ENCODE measurements at places on chromosomes 4 and X.

- DNase-seq: no peak
Observed at GRCh38 chr4:106569146-106570031, 200.8 kb upstream of the GIMD1 start.

DNA sequence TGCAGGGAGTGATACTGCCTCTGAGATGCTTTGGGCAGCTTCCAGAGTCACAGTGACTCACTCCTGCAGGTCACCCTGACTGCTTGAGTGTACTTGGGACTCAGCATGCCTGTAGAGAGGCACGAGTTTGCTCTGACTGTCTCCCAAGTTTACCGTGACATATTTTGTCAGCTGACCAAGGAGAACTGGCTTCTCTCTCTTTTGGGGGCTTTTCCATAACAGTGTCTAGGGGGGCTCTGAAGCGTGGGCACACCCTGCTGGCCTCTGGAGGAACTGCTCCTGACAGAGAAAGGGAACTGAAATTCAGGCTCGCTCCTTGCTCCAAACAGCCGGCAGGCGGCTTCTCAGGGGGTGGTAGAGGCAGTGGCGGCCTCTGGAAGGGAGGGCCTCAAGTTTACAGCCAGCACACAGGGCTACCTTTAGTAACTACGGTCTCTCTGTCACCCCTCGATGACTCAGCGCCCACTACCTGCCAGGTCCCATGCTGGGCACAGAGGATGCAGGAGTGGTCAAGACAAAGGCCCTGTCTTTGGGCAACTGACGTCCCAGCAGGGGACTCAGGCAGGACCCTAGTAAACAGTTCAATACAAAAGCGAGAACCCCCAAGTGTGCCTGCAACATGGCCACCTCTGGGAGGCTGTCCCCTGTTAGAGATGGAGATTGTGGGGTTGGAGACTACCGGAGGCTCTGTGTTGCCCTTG, 17.8 kb downstream of the ZNF185 start:
- peak; percentile 67 for DNase-seq

DNA sequence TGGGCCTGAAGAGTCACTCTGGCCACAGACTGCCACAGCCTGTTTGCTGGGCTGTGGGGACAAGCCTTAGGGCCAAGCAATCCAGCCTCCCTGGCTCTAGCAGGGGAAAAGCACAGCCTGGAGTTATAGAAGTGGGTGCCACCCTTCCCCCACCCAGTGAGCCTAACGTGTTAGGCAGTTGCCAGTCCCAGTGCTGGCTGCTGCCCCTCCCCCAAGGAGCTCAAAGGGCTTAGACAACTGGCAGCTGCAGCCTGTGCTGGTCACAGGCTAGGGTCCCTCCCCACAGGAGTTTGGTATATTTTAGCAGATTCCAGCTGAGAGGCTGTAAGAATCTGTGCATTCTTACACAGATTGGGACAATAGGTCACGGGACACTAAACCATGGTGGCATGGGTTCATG, 370.3 kb upstream of the FGF16 start:
- DNase-seq: no peak

- no peak for DNase-seq
Observed at GRCh38 chrX:27915617-27916016, 65.6 kb downstream of the DCAF8L1 start.

DNA sequence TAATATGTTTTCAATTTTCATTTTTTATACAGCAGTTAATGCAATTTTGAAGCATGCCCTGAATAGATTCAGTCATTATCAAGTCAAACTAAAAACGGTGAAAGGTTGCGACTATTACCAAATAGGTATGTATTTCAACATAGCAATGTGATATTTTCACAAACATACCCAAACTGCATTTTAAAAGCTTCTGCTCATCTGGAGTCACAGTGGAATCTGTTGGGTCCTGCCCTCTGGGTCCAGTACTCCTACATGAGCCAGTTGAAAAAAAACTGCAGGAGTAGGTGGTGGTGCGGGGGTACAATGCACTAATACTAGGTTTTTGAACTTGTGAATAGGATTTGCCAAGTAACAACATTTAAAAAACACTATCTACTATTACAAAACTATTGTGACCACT, 938 bp downstream of the GPR34 start:
- DNase-seq: no peak

- DNase-seq: no peak
Observed at GRCh38 chrX:107724653-107725052, 50.9 kb downstream of the TSC22D3 start.

GRCh38 chr4:2501034-2501594, 32.2 kb downstream of the RNF4 start:
- DNase-seq: no peak

DNA sequence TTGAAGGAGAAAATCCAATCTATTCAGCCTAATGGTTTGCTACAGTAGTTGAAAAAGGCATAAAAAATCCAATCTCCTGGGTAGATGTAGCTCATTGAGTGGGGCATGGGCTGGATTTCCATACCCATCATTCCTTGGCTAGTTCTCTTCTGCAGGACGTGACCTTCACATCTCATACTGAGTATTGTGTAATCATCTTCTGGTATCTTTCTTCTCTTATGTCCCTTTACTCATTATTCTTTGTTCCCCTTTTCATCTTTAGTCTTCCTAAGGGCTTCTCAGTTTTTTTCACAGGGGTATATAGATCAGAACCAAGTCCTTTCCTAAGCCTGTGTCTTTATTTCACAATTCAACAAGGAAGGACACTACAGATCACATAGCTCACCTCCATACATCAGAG, 727.6 kb upstream of the MAGEB2 start:
- DNase-seq: no peak

DNA sequence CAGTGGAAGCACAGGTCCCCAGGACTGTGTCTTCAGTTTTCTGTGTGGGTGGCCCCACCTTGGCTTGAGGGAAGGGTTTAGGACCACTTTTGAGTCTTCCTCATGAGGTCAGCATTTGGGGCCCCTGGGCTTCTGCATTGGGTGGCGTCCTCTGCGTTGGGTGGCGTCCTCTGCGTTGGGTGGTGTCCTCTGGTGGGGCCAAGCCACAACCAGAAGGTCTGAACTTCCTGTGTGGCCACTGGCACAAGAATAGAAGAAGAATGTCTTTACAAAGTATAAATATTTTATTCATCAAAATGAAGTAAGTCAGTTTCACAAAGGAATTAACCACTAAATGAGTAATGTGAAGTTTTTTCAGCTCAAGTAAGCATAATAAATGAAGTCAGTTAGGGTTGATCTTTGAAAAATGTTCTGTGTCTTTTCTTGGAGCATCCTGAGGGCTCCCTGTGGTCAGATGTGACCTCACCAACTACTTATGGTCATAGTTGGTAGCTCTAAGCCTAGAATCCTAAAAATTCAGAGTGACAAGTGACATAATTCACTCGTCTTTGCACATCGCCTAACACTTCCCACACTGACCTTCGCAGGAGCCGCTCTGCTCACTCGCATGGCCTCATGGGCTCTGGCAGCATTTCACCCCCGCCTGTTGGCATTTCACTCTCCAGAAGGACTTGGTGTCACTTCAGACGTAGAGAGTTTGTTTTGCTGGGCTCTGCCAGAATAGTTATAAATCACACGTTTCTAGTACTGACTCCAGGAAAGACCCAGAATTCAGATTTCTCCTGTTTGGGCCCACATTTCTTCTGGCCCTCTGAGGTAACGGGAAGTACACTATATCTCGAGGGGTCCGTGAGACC, 39.0 kb upstream of the HGFAC start:
- no peak for DNase-seq

DNA sequence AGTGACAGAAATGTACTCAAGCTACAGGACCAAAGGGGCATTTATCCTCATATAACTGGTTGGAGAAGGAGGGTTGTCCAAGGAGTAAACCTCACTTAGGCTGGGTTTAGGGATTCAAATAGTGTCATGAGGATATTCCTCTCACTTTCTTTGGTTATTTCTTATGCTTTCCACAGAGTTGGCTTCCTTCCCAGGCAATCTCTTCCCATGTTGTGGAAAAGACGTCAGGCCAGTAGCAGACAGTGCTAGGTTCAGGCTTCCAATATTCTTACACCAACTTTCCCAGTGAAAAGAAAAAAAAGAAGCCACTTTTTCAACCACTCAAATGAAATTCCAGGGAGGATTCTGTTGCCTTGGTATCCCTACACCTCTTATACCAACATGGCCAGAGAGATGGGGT, 653.0 kb downstream of the C4orf33 start:
- DNase-seq: no peak

- peak; percentile 37 for DNase-seq
Observed at GRCh38 chr4:104859601-104860237, 287.0 kb upstream of the TET2 start.

DNA sequence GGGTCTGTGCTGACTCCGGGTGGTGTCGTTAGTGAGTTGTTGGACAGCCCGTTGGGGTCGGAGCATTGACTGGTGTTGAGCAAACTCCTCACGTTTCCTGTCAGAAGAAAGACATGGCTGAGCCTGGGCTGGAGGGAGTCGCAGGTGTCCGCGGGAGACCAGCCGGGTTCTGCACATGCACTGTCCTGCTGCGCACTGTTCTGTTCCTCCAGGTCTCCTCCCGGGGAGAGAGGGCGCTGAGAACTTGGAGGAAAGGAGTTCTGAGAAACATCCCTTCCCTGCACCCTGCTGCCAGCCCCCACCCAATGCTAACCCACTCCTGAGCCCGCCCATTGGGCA, 1.1 kb downstream of the ZNF141 start:
- peak; percentile 25 for DNase-seq

DNA sequence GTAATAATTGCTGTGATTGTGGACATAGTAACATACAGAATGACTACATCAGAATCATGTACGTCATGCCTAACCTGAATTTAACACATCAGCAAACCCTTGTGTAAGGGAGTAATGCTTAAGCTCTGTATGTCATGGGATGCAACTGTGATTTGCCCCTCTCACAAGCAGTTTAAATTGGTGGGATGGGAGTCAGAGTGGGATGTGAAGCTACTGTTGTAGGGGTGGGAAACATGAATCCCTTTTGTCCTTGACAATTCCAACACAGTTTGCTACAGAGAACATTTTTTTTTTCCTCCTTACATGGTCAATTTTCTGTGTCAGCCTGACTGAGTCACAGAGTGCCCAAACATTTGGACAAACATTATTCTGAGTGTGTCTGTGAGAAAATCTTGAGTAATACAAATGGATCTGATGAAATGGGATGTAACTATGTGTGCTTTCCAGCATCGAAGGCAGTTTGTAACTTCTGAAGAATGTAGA, 392.8 kb downstream of the GPM6A start:
- no peak for DNase-seq

GRCh38 chrX:19794690-19795089, 92.7 kb downstream of the SH3KBP1 start:
- DNase-seq: no peak

DNA sequence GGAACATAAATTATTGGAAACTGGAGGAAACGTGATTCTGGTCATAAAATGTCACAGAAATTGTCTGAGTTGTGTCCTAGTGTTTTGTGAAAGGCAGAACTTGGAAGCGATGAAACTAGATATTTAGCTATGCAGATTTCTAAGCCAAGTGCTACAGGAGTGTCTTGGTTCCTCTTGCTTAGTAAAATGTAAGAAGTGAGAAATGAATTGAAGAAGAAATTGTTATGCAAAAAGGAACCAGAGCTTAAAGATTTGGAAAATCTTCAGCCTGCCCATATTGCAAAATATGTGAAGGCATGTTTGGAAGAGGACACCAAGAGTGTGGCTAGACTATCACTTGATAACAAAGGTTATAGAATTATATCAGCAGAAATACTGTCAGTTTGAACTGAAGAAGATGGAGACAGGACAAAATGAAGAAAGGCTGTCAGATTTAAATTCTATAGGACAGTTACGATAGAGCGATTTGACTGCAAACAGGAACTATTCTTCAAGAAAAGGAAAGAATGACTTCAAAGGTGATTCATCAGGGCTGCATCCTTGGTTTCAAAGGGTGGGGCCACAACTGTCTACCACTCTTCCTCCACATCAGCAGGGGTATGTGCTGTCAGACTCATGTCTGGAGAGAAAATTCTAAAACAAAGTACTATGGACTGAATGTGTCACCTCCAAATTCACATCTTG, 9.4 kb upstream of the CDS1 start:
- DNase-seq: no peak
